Lower leg skin (tissue), 4 donors: ENCODE measurements at places on chromosomes 11 and 22. TPM values are rescaled to one million over a fixed set of nuclear protein-coding genes. Genes with fewer than 3 reads are reported as not detected.

OR5D16 gene
- not detected for total RNA-seq

- DNase-seq = peak; percentile 55
Observed at GRCh38 chr22:37420686-37421467, 6.4 kb downstream of the ELFN2 start.

GRCh38 chr11:90564531-90564930 lies 341.7 kb upstream of the CHORDC1 start:
- no peak for DNase-seq

GRCh38 chr11:392102-392777 lies 1.8 kb upstream of the PKP3 start:
- DNase-seq = no peak

DNA sequence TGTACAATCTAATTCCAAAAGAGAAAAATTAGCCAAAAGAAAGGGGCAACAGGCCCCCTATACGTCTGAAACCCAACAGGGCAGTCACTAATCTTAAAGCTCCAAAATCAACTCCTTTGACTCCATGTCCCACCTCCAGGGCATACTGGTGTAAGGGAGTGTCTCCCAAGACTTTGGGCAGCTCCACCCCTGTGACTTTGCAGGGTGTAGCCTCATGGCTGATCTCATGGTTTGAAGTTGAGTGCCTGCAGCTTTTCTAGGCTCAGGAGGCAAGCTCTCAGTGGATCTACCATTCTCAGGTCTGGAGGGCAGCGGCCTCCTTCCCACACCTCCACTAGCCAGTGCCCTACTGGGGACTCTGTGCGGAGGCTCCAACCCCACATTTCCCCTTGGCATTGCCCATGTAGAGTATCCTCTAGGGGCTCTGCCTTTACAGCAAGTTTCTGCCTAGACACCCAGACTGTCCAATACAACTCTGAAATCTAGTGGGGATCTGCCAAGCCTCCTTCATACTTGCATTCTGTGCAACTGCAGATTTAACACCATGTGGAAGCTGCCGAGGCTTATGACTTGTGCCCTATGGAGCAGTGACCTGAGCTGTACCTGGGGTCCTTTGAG lies 94.5 kb downstream of the TRIM29 start:
- DNase-seq = no peak
